ENCODE measurements at places on chromosomes 13 and 19. TPM values are rescaled to one million over a fixed set of nuclear protein-coding genes. Genes with fewer than 3 reads are reported as not detected.

Gene DCLK1
- total RNA-seq, result 38.9 TPM

Gene PRR20C
- total RNA-seq, result not detected

Gene SHC2
- 0.73 TPM for total RNA-seq

Gene CCDC70
- total RNA-seq, result not detected

Gene ARHGAP45
- total RNA-seq, result 1.5 TPM

Gene NKPD1
- 0.39 TPM for total RNA-seq

Gene EML2
- 12.5 TPM for total RNA-seq

Gene C5AR2
- total RNA-seq, result 0.20 TPM

Gene WDR87
- total RNA-seq, result not detected

Gene ZNF442
- total RNA-seq, result 1.8 TPM

Gene FFAR1
- total RNA-seq, result not detected

Gene EDNRB
- 32.6 TPM for total RNA-seq

Gene NOTCH3
- total RNA-seq, result 62.4 TPM

Gene WDR88
- not detected for total RNA-seq

Gene LHB
- not detected for total RNA-seq

Gene HRC
- not detected for total RNA-seq

Gene GRIN3B
- 0.20 TPM for total RNA-seq

Gene APOE
- total RNA-seq, result 13.5 TPM

Gene SIGLEC6
- total RNA-seq, result not detected

Gene UBE2L5
- not detected for total RNA-seq

Gene OR7A5
- not detected for total RNA-seq

Gene ZNF665
- total RNA-seq, result 3.7 TPM

Gene SELENOW
- total RNA-seq, result 153 TPM

Gene CRX
- not detected for total RNA-seq

Gene FGF9
- total RNA-seq, result not detected

Gene NFIX
- 66.5 TPM for total RNA-seq

Gene KANK3
- total RNA-seq, result under 0.01 TPM

Gene MKNK2
- 84.5 TPM for total RNA-seq

Gene SLAIN1
- total RNA-seq, result 0.59 TPM

Gene HNRNPA1L2
- total RNA-seq, result 2.2 TPM

Gene KLK6
- not detected for total RNA-seq

Gene MEDAG
- 22.1 TPM for total RNA-seq

Gene NAPA
- 59.4 TPM for total RNA-seq

Gene HSPB6
- total RNA-seq, result 48.9 TPM

Gene C19orf47
- 4.8 TPM for total RNA-seq

Gene ZNF415
- 2.2 TPM for total RNA-seq

Gene ZNF799
- total RNA-seq, result 3.1 TPM

Gene FGF14
- 8.1 TPM for total RNA-seq

Gene STARD13
- total RNA-seq, result 18.0 TPM

Gene DHX34
- total RNA-seq, result 22.7 TPM

Gene PRSS57
- total RNA-seq, result not detected

Gene PSG3
- total RNA-seq, result not detected

Gene PEG3
- total RNA-seq, result 1.8 TPM

Gene DPF1
- 2.7 TPM for total RNA-seq

Gene DMAC2
- total RNA-seq, result 35.4 TPM

Gene CNFN
- 0.37 TPM for total RNA-seq

Gene C19orf18
- 0.37 TPM for total RNA-seq

Gene ZNF845
- total RNA-seq, result 4.8 TPM

Gene FARP1
- 7.7 TPM for total RNA-seq

Gene KIR3DL2
- total RNA-seq, result not detected

Gene CDX2
- total RNA-seq, result not detected

Gene PPAN
- total RNA-seq, result 45.5 TPM

All from subcutaneous preadipocyte (primary cell).